HS-27A (cell line): ENCODE measurements at places on chromosomes 4 and X.

DNA sequence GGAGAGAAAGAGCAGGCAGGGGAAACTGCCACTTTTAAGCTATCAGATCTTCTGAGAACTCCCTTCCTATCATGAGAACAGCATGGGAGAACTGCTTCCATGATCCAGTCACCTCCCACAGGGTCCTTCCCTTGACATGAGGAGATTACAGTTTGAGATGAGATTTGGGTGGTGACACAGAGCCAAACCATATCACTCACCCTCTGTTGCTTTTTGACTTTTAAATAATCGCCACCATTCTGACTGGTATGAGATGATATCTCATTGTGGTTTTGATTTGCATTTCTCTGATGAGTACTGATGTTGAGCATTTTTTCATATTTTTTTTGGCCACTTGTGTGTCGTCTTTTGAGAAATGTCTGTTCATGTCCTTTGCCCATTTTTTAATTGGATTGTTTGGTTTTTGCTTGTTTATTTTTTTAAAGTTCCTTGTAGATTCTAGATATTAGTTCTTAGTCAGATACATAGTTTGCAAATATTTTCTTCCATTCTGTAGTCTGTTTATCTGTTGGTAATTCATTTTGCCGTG, 6.5 kb upstream of the PAQR3 start:
- DNase-seq = peak; percentile 33

DNA sequence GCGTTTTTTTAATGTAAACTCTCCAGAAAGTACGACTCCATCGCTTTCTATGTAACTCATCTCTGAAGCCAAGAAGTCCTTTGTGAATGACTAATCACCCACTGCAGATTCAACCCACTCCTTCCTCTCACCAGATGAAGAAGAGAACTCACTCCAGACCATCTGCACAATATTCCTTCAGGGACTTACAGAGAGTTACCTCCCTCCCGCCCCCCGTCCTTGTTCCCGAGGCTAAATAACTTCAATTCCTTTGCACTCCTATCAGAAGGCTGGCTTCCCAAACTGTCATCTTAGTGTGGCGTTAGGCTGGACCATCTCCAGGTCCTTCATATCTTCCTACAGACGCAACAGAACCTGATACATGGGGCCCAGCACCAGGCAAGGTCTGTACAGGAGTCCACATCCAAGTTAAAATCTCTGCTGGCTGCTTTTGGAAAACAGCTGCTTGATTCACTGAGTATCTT, 82.4 kb downstream of the AFAP1 start:
- no peak for DNase-seq

DNA sequence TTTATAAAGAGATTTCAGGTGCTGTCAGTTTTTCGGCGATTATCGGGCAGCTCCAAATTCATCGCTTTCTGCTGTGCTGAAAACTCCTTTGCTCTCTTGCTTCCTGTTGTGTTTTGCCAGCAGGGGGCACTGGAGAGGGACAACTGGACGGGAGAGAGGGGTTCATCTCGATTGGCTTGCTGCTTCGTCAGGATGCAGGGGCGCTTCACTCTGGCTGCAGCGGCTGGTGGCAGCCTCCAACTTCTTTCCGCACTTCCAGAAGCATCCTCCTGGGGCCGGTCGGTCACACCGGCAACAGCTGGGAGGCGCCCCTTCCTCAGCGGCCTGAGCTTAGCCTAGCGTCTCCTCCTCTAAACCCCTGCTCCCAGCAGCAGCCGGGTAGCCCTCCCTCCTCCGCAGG, 29.5 kb downstream of the MSL3 start:
- DNase-seq = no peak

DNA sequence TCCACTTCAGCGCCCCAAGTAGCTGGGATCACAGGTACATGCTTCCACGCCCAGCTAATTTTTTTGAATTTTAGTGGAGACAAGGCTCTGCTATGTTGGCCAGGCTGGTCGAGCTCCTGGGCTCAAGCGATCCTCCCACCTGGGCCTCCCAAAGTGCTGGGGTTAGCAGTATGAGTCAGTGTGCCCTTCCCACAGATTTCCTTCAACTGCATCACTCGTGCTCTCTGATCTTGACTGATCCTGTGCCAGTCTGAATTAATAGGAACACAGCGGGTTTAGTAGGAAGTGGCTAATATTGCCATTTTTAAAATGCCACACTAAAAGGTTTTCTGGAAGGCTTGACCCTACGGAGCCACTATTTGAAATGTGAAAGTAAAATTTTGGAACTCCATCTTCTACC, 4.3 kb upstream of the SHROOM2 start:
- DNase-seq = no peak

- DNase-seq = no peak
Measured at GRCh38 chr4:1216869-1217294, 32.0 kb downstream of the CTBP1 start.
